ENCODE measurements at places on chromosomes 12 and 14.

DNA sequence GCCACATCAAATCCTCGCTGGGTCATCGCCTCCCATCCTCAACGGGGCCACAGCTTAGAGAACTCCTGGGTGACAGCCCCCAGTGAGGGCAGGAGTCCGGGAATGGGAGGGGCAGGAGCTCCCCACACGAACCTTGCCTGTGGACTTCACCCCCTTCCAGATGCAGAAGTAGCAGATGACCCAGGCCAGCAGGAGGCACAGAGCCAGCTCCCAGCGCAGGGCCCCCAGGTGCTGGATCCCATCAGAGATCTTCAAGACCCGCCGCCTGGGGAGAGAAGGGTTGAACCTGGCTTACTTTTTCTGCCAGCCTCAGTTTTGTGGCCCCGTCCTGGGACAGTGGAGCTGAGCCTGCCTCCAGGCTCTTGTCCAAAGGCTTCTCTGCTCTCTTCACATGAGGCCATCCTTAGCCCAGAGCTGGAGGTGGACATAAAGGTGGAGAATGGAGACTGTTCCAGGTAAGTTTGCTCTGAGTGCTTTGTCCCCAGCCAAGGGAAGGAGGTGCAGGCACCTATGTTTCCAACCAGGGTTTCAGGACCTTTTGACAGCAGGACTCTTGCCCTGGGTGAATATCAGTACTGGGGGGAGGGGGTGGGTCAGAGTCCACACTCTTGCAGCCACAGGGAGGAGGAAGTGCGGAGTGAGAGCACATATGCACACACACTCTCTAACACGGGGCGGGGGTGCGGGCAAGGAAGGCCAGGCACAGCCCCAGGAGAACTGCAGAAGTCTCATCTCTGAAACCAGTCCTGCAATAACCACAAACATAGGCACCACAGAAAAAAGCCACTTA lies 23.3 kb upstream of the SLC6A12 start:
- DNase-seq: no peak

GRCh38 chr12:23099604-23100003 lies 474.6 kb downstream of the ETNK1 start:
- no peak for DNase-seq

- peak; percentile 70 for DNase-seq
Measured at GRCh38 chr12:38905480-38906351, at the start of gene CPNE8. Gene CPNE8 (minus strand): TSS chr12:38905591. CDS start chr12:38905534, 57 bp downstream.

- no peak for DNase-seq
Measured at GRCh38 chr14:50797250-50798047, 33.5 kb downstream of the NIN start.

GRCh38 chr14:50344876-50345563 lies 32.9 kb downstream of the DMAC2L start:
- no peak for DNase-seq

GRCh38 chr12:87382959-87383566 lies 646.1 kb downstream of the C12orf50 start:
- no peak for DNase-seq

GRCh38 chr14:86935241-86935885 lies 1057.6 kb downstream of the GALC start:
- no peak for DNase-seq

- DNase-seq: no peak
Measured at GRCh38 chr14:75702122-75702521, 41.1 kb downstream of the TTLL5 start.

GRCh38 chr12:24705741-24706358 lies 243.1 kb downstream of the BCAT1 start:
- DNase-seq: no peak

GRCh38 chr12:82533341-82533740 lies 153.4 kb upstream of the TMTC2 start:
- no peak for DNase-seq

DNA sequence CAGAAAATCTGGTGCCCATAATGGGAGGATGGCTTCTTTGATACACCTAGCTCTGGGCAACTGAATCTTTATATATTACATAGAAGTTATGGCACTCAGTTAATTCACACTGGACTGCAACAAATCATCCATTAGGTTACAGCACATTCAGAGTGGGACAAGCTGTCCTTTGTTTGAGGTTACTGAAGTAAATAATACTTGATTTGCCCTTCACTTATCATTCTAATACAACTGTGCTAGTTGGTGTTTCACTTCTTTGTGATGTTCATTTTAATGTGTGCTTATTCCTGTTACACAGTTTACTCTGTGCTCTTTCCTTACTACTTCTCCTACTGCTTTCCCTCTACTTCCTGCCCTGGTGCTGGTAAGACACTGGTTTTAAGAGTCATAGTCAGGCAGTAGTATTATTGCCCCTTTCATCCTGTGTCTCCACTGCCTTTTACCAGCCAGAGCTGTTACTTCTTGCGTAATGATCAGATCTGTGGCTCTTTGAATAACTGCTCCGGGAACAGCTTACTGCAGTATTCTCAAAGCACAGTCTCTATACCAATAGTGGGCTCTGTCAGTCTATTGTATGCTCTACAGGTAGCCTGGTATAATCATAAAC lies 36.4 kb upstream of the GXYLT1 start:
- DNase-seq: no peak

DNA sequence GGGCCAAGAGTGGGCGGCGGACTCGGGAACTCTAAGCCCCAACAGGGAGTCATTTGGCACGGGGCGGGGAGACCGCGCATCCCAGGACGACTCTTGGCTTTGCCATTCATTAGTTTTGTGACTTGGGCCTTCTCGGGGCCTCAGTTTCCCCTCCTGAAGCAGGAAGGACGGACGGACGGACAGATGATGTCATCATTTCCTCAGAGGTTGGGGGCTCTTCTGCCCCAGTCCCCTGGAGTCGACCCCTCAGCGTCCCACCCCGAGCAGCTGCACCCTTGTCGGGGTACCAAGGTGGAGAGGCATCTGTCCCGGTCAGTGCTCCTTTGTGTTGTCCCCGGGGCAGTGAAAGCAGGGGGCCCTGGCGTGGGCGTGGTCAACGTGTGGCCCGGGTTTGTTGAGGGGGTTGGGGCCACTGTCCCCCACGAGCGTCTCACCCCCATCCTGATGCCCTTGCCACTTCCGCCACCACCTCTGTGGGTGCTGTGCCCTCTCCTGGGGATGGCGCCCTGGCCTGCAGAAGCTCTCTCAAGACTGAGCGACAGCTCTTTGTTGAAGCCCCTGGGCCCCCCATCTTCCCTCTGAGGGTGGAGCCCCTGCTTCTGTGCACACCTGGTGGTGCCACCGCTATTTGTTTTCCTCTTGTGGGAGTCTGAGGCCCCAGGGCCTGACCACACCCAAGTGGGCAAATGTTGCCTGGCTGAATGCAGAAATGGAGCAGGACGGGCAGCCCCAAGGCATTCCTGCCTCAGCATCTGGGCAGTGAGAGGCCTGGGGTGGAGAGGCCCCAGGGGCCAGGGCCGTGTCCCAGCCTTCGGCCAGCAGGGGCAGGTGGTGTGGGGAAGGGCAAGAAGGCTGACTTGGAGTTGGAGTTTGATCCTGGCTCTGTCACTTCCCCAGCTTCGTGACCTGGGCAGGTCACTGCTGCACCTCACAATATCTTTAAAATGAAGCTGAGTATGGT lies 896 bp downstream of the HHIPL1 start:
- no peak for DNase-seq

DNA sequence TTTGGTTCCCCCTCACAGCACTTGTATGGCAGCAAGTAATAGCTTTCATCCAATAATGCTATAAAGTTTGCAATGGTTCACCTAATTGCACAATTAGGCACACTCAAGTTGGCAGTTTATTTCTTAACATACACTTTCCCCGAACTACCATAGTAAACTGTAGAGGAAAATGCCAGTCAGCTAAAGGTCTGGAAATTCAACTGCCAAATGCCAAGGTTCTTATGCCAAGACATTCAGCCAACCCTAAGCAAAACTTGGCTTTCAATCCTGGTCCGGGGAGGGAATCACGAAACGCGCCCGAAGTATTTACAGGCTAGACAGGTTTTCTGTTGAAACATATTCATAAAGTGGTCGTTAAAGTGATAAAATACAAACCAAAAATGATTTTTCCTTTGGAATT lies 1512.4 kb upstream of the FLRT2 start:
- no peak for DNase-seq

- DNase-seq: no peak
Measured at GRCh38 chr12:44775901-44776300, 100.2 kb downstream of the NELL2 start.

GRCh38 chr12:54394281-54394719 lies 9.8 kb upstream of the ZNF385A start:
- peak; percentile 71 for DNase-seq

DNA sequence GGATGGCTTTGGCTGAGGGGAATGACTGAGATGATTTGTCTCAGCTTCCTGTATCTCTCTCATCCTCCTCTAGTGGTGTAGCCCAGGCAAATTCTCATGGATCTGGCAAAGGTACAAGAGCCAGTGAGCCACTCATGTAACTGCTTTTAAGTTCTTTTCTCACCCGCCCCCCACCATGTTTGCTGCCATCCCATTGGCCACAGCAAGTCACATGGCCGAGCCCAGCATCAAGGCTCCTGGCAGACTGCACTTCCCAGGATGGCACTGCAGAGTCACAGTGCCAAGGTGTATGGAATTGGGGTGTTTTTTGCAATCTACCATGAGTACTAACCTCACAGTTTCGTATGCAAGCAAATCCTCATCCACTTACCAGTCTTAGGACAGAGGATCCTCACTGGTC lies 50.9 kb downstream of the CHST11 start:
- no peak for DNase-seq

DNA sequence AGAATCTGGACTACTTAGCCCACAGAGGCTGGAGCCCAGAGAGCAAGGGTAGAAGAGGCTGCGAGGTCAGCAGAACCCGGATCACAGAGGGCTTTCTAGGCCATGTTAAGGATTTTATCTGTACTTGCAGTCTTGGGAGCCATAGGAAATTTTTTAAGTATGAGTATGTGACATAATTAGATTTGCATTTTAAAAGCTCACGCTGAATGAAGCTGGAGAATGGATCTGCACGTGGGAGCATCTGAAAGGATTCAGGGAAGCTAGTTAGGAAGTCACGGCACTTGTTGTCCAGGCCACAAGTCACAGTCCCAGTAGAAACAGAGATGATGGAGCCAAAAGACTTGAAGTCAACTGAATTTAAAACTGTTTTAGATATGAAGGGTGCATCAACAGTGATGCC lies 14.1 kb downstream of the CORO1C start:
- no peak for DNase-seq

DNA sequence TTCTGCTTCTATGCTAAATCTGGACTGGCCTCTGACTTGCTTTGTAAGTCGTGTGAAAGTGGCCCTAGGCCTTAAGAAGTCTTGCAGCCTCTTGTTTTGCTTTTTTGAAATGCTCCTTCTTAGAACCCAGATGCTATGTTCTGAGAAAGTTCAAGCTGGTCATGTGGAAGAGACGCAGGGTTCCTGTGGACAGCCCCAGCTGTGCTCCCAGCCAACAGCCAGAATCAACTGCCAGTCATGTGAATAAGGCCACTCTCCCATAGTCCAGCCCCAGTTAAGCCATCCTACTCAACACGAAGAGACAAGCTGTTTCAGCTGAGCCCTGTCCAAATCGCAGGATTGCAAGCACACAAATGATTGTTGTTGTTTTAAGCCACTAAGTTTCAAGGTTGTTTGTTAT lies 37.3 kb upstream of the TBPL2 start:
- peak; percentile 25 for DNase-seq

GRCh38 chr14:90345239-90345557 lies 13.5 kb upstream of the NRDE2 start:
- no peak for DNase-seq

DNA sequence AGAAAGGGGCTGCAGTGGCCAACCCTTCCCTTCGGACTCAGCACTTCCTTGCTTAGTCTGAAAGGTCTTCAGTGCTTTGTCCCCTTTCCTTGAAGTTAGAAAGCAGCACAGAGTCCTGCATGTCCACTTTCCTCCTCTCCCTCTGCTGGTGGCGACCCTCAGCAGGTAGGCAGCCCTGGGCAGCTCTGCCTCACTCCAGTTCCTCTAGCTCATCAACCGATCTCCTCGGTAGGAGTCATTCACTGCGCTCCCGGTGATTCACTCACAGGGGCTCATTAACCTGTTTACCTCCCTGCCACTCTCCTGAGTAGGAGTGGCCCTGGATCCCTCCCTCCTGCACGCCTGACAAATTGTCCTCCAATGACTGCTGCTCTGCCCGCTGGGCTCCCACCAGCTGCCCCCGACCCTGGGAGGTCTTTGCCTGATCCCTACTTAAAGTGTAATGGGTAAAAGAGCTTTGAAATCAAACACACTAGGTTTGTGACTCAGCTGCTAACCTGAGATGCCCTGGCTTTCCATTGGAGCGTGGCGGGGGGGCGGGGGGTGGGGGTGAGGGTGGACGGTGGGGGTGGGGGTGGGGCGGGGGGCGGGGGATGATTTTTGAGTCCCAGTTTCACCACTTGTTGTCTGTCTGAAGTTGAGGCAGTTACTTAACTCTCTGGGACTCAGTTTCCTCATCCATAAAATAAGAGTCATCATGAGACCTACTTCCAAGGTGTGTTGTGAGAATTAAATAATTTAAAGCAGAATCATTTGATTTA lies 4.2 kb downstream of the SCNN1A start:
- no peak for DNase-seq

- no peak for DNase-seq
Measured at GRCh38 chr14:65070471-65070976, 31.8 kb downstream of the MAX start.

GRCh38 chr12:23929906-23930305 lies 19.6 kb downstream of the SOX5 start:
- DNase-seq: no peak

DNA sequence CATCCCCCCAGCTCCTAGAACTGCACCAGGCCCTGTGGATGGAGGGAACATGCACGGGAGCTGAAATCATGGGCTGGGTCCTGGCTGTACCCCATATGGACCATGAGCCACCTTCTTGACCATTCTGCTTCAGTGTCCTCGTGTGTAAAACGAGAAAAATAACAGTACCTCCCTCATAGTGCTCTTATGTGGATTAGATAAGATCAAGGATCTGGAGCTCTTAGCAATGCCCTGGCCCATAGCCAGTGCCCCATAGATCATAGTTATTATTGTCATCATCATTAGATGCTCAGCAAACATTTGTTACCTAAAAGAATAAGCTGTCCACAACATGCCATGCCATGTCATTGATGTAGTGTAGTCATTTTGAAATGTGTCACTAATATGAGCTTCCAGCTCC lies 71.3 kb downstream of the SYNE3 start:
- no peak for DNase-seq

- DNase-seq: no peak
Measured at GRCh38 chr12:104486943-104487819, 30.4 kb downstream of the CHST11 start.

DNA sequence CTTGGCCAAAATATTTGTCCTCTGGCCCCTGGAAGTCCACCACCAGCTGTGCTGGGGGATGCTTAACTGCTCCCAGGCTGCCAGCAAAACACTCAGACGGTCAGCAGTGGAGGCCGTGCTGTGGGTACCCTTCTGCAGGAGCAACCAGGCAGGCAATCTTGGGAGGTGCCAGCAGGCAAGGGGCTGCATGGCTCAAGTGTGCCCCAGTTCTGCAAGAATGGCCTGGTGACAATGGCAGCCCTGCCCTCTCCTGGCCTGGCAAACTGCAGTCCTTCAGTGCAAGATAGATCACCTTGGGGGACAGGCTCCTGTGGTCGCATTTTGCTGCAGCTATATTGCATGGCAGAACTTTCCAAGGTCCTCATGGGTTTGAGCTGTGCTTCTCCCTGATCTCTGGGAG lies 728.3 kb downstream of the TMTC2 start:
- no peak for DNase-seq

GRCh38 chr14:36942522-36943245 lies 229.7 kb downstream of the SLC25A21 start:
- DNase-seq: no peak

Measured in hematopoietic multipotent progenitor cell treated with erythropoietin and hydrocortisone succinate and interleukin-3 and kit ligand, for 8 days (in vitro differentiated cells).